ENCODE measurements at places on chromosomes 2 and 18.
A peak's percentile ranks its signal among the peaks of the same experiment; 100 is the strongest.

DNA sequence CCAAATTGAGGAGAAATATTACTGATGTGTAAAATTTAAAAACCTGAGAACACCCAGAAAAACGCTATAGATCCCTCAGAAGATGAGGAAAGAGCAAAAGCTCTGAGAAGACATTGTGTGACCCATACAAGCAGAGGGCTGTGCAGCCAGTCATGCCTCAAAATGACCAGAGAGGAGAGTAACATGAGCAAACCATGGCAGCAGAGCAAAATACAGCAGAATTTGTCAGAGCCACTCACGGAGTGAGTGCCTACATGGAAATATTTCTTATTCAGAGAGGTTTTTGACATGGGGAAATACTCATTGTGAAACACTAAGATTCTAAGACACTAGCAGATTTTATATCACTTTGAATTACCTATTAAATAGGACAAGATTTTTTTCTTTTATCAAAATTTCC is 96.8 kb upstream of the DNAJC10 start:
- no peak for DNase-seq

- DNase-seq = no peak
Measured at GRCh38 chr2:217863883-217864282, 138.9 kb downstream of the TNS1 start.

DNA sequence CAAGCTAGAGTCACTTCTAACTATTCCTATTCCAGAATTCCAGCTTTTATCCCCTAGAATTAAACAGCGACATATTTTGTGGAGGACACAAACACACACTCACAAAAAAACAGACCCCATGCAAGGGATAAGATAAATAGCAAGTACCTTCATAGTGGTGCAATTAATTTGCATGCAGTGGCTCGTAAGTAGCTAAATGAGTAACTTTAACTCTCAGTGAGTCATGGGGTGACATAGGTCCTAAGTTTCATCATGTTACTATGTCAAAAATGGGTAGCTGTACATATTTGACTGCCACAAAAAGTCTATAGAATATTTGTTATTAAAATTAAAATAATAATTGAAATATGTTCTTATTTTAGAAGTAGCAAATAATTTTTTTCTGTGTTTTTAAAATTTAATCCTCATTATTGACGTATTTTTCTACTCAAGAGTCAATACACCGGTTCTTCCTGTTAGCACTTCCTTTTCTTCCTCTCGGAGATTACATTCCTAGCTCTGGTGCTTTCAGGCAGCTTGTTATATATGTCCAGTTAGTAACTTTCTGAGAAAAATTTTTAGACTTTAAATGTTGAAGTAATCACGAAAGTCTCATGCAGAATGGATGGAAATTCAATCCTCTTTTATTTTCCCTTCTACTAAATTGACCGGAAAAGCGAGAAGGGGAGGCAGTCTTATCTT is 247.0 kb downstream of the KCNH7 start:
- no peak for DNase-seq

DNA sequence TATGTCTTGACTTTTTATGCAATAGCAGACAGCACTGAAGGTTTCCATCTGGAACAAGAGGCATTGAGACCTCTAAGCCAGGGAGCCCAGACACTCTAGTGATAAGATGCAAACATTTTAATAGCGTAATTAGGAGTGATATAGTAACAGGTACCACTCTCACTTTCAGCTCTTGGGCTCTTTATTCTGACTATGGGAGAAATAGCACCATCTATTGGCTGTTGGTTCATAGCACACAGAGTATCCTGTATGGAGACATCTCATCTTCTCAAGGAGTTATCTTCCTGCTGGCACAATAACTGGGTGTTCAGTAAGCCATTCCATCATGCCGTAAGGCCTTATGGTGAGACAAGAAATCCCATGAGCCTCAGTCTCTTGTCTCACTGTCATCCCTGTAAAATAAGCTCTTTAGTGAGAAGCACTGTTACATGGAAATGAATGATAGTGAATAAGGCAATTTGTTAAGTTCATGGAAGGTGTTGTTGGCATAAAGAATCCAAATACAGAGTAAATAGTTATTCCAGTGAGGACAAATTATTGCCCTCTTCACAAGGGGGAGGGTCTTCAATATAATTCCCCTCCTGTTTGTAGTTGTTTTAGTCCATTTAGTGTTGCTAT is 48.3 kb downstream of the THUMPD2 start:
- peak; percentile 28 for DNase-seq

- no peak for DNase-seq
Measured at GRCh38 chr18:76205906-76206305, 289.1 kb downstream of the ZNF516 start.

DNA sequence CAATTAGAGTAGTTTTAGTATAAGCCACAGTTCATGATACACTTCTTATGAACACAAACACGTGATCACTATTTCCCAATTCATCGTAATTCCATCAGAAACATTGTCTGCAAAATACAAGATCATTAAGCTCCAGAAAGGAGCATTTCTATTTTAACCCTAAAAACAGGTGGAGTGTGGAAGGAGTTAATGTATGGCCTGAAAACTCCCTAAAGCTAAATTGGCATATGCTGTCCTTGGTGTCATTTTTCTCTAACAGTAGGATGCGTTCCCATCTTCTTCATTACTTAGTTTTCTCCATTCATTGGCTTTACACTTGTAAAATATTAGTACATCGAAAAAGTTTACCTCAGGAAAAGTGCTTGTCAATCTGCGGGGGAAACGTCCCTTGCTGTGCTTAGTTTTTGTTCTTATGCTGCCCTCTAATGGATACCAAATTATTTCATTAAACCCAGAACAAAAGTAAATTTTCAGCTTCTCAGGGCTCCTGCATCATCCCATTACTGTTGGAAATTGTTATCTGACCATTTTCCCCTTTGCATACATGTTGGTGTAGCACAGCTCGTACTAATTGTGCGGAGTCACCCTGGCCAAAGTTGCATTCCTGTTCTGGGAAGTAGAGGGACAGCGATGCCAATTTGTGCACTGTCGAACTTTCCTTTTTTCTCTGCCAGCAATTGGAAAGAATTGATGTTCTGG is 153.4 kb downstream of the GPD2 start:
- DNase-seq = no peak

DNA sequence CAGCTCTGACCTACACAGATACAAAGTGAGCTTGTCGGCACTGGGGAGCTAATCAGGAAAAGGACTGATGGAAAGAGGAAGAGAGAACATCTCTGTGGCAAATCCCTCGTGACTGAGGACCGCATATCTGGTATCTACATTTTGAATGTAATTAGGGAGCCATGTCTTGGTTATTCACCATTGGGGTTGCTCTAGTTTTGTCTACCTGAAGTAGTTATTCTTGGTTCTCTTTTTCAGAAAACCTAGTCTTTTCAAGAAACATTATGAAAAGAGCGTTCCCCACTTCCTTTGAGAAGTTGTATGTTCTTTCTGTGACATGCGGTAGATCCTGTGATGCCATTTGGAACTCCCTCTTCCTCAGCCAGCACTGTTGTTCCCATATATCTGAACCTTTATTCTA is 104.4 kb downstream of the DOCK10 start:
- no peak for DNase-seq

GRCh38 chr18:45954070-45954934 is 12.8 kb downstream of the EPG5 start:
- DNase-seq = peak; percentile 80

- no peak for DNase-seq
Measured at GRCh38 chr2:26873286-26873983, 25.5 kb downstream of the DPYSL5 start.

Data from SW 1271 (cell line).